CD4-positive, alpha-beta T cell treated with Interleukin-1 beta for 1 hour (primary cell): ENCODE measurements at places on chromosomes 11 and 22.
A peak's percentile ranks its signal among the peaks of the same experiment; 100 is the strongest.

DNA sequence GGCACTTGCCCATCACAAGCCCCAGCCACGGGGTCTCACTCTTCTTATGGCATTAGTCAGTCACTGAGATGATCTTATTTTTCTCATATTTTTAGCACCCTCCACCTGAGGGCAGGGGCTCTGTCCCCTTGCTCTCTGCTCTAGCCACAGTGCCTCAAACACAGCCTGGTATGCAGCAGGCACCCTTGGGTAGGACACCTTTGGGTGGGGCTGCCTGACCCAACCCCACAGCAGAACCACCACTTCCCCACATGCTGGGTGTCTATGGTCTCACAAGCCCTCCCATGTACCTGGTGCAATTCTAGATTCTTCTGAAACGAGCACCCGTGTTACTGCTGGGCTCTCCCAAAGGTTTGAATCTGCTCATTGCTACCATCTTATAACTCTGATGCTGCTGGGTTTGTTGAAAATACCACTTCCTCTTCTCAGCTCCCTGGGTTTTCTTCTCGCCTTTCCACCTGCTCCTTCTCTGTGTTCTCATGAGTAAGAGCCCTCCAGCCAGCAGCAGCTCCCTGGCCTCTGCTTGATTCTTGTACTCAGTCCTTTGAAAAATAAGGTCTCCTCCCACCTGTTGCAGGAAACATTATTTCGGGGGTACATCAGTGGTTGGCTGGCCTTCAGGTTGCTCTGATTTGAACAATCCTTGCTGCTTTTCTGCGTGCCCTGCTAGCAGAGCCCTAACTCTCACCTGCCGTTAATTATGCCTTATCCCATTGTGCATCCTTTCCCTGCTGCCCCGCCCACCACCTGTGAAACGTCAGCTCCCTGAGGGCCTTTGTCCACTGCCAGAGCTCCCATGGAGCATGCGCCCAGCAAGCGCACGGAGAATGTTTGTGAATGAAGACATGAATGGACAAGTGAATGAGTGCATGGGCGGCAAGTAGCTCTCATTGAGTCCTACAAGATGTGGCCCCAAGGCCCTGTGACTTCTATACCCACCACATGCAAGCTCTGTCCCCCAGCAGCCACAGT is 1181.6 kb downstream of the TBC1D22A start:
- no peak for DNase-seq

DNA sequence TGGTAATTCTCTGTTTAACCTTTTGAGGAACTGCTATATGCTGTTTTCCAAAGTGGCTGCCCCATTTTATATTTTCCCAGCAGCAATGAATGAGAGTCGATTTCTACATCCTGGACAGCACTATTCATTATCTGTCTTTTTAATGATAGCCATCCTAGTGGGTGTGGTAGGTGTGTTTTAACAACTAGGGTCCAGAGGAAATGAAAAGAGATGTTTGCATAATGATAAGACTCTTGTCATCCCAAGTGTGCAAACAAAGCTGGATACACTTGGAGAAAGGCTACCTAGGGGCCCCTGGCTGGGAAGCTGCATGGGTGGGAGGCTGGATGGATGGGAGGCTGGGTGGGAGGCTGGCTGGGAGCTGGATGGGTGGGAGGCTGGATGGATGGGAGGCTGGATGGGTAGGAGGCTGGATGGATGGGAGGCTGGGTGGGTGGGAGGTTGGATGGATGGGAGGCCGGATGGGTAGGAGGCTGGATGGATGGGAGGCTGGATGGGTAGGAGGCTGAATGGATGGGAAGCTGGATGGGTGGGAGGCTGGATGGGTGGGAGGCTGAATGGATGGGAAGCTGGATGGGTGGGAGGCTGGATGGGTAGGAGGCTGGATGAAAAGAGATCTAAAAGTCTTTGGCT is 158.0 kb downstream of the DSCAML1 start:
- DNase-seq = no peak

DNA sequence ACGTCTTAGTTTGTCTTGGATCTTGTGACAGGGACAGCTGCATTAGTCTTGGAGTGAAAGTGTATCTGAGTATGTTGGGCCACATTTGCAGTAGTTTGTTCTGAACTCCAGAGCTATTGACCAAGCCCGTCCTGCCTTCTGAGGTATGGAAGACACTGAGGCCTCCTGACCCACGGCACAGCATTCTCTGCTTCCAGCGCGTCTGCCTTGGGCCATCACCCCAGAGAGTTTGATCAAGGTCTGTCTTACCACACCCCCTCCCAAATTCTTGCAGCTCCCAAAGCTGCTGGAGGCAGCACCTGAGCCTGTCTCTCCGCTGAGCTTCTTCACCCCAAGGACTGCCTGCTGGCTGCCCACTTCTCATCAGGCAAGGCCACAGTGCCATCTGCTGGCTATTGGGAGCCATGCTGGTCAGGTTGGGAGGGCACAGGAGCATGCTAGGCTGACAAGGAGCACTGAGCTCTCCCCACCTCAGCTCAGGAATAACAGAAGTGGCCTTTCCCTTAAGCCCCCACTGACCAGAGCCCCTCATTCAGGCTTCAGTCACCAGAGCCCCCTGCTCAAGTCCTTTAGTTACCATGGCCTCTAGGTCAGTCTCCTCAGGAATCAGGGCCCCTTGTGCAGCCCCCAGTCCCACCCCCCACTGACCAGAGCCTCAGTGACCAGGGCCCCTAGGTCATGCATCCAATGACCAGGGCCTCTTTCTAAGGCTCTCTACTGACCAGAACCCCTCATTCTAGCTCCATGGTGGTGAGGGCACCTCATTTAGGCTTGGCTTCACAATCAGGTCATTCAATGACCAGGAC is 27.2 kb upstream of the SMPD1 start:
- peak; percentile 62 for DNase-seq

GRCh38 chr11:27945348-27945747 is 162.6 kb downstream of the KIF18A start:
- no peak for DNase-seq

- DNase-seq = no peak
These were observed 897 bp downstream of the PNPLA5 start for GRCh38 chr22:43890901-43891331.

GRCh38 chr22:37982938-37983859 is 1.2 kb downstream of the SOX10 start:
- no peak for DNase-seq

DNA sequence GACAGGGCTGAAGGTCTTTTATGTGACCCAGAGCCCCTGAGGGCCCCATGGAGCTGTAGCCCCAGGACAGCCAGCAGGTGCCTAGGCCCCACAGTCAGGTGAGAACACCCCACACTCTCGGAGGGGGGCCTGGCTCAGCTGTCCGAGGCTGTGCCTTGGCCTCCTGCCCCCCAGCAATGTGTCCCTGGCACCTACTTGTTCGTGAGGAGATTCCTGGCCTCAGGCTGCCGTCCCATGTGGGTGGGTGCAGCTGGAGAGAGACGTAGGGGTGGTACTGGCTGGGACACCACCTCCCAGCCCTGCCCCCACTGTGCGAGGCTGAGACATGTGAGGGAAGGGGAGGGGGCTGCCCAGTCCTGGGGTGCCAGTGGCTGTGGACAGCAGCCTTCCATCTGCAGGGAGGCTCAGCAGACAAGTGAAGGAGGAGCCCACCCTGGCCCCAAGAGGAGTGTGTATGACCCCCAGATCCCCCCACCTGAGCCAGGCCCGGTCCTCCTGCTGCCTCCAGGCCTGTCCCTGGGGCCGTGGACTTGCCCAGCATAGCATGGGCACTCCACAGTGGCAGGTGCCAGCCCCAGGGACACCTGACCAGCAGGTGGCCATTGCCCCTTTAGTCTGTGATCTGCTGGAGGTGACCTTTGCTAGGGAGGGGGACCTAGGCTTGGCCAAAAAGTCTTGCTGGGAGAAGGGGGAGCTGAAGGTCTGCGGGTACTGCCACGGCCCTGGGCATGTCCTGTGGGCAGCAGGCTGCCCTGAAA is 17.0 kb downstream of the IL17REL start:
- DNase-seq = no peak

DNA sequence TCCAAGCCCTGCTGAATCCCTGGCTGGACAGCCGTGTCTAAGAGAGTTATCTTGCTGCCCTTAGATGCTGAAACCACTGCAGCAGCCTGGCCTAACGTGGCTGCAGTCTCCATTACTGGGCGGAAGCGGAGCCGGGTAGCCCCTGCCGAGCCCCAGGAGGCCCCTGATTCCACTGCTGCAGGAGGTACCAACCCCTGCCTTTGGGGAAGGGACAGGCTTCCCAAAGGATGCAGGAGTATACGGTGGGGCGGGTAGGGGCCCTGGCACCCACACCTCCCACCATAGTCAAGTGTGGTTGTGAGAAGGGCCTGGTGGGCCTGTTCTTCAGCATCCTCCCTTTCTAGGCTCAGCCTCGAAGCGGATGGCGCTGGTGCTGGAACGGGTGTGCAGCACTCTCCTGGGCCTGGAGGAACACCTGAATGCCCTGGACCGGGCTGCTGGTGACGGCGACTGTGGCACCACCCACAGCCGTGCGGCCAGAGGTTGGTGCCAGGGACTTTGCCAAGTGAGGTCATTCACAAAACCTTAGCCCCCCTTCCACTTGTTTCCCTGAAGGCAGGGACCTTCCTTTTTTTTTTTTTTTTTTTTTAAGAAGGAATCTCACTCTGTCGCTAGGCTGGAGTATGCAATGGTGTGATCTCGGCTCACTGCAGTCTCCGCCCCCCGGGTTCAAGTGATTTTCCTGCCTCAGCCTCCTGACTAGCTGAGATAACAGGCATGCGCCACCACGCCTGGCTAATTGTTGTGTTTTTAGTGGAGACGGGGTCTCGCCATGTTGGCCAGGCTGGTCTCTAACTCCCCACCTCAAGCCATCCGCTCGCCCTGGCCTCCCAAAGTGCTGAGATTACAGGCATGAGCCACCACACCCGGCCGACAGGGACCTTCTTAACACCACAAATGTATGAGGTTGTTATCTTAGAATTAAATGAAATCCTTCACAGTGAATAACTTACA is 11.0 kb downstream of the TKFC start:
- DNase-seq = no peak

DNA sequence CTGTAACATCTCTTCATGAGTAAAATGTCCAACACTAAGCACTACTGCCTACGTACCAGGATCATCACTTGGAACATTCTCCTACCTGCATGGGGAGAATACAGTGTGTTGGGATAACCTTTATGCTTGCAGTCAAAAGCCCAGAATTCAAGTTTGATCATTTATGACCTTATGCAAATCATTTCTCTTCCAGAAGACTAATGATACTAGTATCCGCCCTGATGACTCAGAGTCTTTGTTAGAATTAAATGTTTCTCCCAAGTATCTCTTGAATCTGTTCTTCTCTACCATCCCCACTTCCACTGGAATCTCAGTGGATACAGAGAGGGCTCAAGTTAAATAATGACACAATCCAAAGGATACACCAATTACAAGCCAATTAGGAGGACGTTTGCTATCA is 12.4 kb downstream of the MAJIN start:
- no peak for DNase-seq

- DNase-seq = no peak
These were observed 65.8 kb upstream of the NECTIN1 start for GRCh38 chr11:119794756-119795155.

GRCh38 chr22:50520826-50521453 is 4.5 kb downstream of the SCO2 start:
- DNase-seq = no peak

DNA sequence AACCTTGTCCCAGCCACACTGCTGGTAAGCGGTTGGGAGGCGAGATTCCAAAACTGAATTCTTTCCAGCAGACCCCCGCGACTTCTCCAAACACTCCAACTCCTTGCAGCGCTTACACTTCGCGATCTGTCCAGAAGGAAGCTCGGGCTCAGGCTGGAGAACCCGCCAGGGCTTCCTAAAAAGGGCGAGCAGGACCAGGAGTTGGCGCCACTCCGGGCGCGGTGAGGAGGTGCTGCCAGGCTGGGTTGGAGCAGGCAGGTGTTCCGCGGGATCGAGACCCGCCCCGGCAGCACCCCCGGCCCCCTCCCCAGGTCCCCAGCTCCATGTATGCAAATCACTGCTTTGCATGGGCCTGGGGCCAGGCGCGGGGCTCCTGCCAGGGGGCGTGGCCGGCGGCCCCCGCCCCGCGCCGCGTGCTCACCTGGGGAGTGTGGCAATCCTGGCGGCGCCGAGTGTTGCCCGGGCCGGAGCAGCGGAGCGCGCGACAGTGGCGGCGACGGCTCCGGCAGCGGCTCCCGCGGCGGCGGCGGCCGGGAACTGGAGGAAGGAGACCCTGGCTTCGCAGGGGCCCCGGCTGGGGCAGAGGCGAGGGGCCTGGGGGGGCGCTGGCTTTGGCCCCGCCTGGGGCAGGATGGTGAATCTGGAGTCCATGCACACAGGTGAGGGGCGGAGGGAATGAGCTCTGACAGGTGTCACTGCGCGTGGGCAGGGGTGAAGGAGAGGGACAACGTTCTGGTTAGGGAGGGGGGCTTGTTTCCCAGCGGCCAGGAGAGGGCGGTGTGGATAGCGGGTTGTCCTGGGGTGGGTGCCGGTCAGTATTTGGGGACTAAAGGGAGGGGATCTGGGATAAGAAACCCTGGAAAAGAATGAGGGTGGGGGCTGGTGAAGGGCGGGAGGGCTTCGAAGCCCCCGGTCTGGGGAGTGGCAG is at the start of gene POU2F3:
Gene POU2F3, plus strand, starts transcription at position 428 of the 928 bp plus-strand sequence. Its CDS starts 204 bp downstream, at position 632.
- DNase-seq = no peak

GRCh38 chr11:77636731-77637344 is 756 bp downstream of the CLNS1A start:
- no peak for DNase-seq

GRCh38 chr11:63915961-63916836 is 765 bp downstream of the RCOR2 start:
- DNase-seq = peak; percentile 30

- DNase-seq = no peak
These were observed 20.5 kb downstream of the PAX6 start for GRCh38 chr11:31790649-31791048.

GRCh38 chr22:32994041-32994830 is 63.9 kb downstream of the SYN3 start:
- DNase-seq = no peak

DNA sequence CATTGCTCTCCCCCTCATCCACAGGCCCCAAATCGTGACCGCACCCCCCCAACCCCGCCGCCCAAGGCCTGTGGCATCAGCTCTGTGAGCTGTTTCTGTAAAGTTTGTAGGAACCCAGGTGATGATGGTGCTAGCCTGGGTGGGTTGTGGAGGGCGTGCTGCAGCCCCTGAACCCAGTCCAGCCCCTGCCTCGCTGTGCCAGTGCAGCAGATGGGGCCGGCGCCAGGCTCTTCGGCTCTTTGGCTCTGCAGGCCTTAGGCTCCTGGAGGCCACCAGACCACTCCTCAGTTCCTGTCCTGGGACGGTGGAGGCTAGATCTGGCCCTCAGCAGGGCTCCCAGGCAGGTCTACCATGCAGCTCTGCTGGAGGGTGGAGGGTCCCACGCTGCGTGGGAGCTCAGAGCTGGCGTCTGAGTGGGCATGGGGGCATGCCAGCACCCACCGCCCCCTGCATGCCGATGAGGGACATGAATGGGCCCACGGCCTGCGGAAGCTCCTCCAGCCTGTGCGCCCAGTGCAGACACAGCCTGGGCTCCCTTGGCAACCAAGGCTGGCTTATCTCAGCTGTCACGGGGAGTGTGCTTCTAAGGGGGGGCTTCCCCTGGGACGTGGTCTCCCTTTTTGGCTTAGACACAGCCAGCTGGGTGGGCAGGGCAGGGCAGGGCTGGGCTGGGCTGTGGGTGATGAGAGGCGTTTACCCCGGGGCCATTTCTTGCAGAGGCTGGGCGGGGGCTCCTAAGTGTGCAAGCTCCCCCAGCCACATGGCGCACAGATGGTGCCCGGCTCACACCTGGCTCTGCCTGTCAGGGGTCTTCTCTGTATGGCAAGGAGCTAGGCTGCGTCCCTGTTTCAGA is 1187.6 kb downstream of the BRD1 start:
- no peak for DNase-seq

- DNase-seq = no peak
These were observed 26.8 kb downstream of the TPCN2 start for GRCh38 chr11:69075421-69076128.

GRCh38 chr11:119699227-119699626 is 29.8 kb downstream of the NECTIN1 start:
- DNase-seq = no peak
